ENCODE measurements at places on chromosomes 11 and 22. TPM values are rescaled to one million over a fixed set of nuclear protein-coding genes. Genes with fewer than 3 reads are reported as not detected.

- peak; percentile 84 for DNase-seq
Observed at GRCh38 chr11:75388386-75389275, 10.7 kb upstream of the RPS3 start.

DNA sequence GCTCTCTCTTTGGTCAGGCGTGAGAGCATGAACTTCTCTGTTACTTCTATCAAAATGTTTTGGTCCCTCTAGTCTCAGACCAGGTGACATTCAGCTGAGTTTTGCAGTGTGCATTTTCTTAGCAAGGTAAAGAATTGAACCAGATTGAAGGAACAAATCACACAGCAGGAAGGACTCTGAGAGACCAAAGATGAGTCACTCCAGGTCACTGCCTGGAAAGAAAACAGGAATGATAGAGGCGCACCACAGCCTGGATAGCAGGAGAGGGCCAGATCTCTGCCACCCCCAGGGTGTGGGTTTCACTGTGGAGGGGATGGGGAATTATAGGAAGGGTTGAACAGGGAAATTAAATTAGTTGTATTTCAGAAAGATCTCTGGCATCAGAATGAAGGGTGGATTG is 788.3 kb downstream of the NTM start:
- no peak for DNase-seq

- DNase-seq, result no peak
Observed at GRCh38 chr11:79049741-79050179, 391.1 kb downstream of the TENM4 start.

DNA sequence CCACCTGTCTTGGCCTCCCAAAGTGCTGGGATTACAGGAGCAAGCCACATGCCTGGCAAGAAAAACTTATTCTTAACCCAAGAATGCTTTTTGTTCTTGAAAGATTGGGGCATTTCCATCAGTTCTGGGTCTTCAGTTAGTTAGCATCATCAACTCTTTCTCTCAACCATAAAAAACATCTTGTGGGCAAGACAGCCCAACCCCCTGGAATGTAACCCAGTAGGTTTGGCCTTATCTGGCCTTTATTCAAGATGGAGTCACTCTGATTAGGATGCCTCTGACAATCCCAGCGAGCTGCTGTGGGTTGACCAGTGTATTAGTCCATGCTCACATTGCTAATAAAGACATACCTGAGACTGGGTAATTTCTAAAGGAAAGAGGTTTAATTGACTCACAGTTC is 9.2 kb upstream of the TPCN2 start:
- DNase-seq, result no peak

- no peak for DNase-seq
Observed at GRCh38 chr11:117238221-117238620, 5.8 kb downstream of the RNF214 start.

DNA sequence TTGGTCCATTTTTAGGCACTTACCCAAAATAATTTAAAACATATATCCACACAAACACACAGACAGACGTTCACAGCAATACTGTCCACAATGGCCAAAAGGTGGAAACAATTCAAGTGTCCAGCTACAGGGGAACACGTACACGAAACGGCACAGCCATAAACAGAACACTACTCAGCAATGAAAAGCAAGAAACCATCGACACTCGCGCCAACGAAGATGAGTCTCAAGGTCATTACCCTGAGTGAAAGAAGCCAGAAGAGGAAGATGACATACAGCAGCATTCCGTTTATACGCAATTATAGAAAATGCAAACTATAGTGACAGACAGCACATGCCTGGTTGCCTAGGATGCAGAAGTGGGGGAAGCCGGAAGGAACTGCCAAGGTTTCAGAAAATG is 13.4 kb upstream of the COMT start:
- DNase-seq, result no peak

DNA sequence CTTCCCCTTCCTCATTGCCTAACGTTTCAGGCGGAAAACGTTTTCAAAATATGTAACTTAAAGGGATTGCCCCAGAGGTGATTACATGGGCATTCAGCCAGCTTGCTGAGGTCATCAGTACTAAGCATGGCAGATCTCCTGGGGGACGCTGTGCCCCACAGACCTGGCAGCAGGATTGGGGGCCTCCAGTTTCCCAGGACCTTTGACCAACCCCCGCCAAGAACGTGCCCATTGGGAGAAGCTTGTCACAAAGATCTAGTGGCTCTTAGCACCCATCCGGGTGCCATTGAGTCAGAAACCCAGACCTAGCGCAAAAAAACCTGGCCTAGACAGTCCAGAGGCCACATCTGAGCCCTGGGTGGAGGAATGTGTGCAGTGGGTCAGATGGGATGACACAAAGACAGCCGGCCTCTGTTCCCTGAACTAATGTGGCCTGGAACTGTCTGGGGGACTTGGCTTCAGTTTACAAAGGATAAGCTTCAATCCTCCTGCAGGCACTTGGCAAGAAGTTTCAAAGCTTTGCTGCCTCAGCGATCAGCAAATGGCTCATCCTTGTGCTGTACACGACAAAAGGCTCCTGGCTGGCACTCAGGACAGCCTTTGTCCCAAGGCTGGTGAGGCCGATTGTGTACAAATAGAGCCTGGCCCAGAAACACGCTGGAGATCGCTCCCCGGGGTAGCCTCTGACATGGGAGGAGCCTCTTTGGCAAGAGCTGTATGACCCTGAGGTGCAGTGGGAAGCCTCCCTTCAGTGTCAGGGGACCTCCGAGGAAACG is 9.5 kb downstream of the C1QTNF6 start:
- peak; percentile 61 for DNase-seq

The APOBEC3A gene
- total RNA-seq, result 23.6 TPM

DNA sequence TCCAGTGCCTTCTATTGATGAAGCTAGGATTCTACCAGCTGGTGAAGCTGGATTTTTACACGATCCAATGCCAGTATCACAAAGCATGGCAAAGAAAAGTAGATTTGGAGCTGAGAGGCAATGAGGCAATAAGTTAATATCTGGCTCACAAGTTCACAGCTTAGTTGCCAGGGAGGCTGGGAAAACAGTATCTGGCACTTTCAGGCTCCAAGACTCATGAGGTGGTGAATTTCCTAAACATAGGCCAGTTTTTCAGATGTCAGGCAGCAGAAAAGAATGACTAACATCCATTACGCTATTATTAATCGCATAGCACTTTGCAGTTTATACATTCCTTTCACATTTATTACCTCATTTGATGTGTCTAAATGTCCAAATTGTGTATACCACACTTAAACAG is 122.7 kb downstream of the GRIA4 start:
- DNase-seq, result no peak

DNA sequence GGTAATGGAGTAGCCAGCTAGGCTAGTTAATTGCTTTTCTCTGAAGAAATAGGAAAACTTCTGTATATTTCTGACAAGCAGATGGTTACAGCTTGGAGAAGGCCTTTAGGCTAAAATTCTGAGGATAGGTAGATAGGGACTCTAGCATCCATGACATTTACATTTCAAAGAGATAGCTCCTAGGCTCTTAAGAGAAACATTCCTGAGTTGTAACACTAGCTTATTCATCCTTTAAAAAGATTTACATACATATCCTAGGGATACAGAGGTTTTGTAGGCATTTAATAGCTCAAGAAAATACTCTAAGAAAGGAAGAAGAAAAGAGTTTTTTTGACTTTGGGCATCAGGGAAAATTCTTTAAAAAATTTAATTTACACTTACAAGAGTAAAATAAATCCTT is 130.9 kb upstream of the CCDC179 start:
- DNase-seq, result no peak

GRCh38 chr22:50012211-50013181 is at the start of gene IL17REL:
Gene IL17REL (minus strand): TSS chr22:50012765. CDS start chr22:50012646, 119 bp downstream.
- DNase-seq, result peak; percentile 53

The GGTLC3 gene
- not detected for total RNA-seq

The THY1 gene
- 32.5 TPM for total RNA-seq

DNA sequence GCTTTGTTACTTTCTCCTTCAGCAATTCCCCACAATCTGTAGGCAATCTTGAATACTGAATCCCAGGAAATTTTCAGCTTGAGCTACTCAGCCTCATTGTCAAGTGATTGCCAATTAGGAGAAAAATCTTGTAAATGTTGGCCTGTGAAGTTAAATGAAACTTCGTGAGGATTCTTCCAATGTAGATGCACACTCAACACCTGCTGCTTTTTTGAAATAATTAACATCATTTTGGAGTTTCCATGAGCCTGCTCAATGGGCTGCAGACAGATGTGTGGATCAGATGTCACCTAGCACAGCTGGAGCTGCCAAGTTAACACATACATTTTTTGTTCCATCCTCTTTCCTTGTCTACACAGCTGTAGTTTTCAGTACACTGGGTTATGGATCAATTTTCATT is 645.6 kb upstream of the LUZP2 start:
- DNase-seq, result no peak

The TAGLN gene
- 126 TPM for total RNA-seq

- DNase-seq, result peak; percentile 9
Observed at GRCh38 chr11:36713715-36714114, 115.7 kb upstream of the RAG2 start.

- no peak for DNase-seq
Observed at GRCh38 chr11:41206388-41206787, 253.1 kb downstream of the LRRC4C start.

DNA sequence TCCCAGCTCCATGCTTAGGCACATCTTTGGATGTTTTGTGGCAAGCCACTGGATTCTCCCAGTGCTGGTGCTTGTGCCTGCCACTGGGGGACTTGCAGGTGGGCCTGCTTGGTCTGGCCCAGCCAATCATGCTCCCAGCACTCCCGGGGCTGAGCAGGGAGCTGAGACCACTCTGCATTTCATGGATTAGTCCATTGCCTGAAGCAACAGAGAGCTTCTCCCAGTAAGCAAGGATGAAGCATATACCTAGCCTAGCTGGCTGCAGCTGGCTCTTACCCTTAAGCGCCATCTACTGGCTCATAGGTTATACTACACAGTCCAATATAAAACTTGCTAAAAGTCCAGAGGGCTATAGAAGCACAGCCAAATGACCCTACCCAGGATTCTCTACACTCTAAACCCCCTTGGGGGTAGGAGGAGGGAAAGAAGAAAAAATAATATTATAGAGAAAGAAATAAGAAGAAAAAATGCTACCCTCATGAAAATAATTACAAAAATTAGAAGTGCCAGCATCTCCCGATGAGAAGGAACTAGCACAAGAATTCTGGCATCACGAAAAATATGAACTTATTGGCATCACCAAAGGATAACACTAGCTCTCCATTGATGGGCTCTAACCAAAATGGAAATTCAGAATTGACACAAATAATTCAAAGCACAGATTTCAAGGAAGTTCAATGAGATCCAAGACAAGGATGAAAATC is 275.3 kb downstream of the C11orf87 start:
- DNase-seq, result no peak

DNA sequence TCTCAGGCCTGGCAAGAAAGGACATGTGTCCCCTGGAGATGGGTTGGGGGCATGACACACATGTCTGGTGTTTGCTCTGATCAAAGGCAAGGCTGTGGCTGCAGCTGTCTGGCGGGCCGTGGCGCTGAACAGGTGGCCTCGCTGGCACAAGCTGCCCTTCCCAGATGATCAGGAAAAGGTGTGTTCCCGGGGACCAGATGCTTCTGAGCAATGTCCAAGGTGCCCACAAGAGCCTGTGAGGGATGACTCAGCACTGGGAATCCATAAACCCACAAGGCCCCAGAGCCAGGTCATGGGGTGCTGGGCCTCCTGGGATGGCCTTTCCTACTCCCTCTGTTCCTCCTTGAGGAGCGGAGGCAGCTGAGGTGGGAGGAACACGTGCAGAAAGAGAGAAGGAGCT is 9.7 kb upstream of the LRP5 start:
- peak; percentile 80 for DNase-seq

GRCh38 chr11:65559951-65560537 is 1.9 kb upstream of the LTBP3 start:
- DNase-seq, result no peak

DNA sequence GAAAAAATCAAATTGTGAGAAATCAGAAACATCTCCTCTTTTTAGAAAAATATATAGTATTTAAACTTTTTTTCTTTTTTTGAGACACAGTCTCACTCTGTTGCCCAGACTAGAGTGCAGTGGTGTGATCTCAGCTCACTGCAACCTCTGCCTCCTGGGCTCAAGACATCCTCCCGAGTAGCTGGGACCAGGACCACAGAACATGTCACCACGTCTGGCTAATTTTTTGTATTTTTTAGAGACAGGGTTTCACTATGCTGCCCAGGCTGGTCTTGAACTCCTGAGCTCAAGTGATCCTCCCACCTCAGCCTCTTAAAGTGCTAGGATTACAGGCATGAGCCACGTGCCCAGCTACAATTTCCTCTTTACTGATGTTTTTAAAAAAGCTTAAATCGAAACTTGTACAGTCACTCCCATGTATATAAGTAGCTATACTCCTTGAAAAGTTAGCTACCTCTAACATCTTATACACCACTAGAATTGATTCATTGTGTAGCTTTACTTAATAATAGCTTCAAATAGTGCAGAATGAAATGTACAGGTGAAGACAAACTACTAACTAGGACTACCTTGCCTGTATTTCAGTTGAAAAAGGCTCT is 10.3 kb downstream of the EIF4G2 start:
- no peak for DNase-seq

The OOSP2 gene
- total RNA-seq, result not detected

GRCh38 chr11:79668575-79668974 is 227.7 kb upstream of the TENM4 start:
- DNase-seq, result no peak

DNA sequence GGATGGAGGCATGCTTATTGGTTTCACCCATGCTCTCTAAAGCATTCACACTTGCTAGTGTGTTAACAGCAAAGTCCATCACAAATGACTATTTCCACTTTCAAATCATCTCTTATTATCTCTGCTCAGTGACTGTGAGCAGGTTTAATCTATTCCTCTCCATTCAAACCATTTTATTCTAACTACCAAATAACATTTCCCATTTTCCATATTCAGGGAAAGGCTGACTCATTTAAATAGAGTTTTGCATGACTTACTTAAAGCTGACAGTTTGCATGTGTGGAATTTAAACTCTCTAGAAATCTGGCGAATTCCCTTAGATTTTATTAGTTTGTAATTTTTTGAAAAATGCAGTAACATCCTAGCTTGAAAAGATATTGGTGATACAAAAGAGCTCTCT is 615.7 kb upstream of the LRRC4C start:
- DNase-seq, result no peak

DNA sequence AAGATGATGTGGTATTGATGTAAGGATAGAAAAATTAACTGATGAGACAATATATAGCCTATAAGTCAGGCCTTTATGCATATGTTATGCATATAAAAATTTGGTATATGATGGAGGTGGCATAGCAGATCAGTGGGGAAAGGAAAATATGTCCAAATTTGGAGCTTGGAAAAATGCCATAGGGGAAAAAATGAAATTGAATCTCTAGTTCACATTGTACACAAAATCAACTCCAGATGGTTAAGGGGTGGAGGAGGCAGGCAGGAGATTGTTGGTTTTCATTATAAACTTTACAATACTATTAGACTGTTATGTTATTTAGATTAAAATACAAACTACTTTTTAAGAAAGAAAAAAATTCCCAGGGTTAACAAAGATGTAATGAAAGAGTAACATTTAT is 15.1 kb upstream of the CD3E start:
- DNase-seq, result no peak

GRCh38 chr11:45036733-45037132 is 86.0 kb upstream of the TP53I11 start:
- no peak for DNase-seq
